ENCODE measurements at places on chromosomes 11 and 22.

DNA sequence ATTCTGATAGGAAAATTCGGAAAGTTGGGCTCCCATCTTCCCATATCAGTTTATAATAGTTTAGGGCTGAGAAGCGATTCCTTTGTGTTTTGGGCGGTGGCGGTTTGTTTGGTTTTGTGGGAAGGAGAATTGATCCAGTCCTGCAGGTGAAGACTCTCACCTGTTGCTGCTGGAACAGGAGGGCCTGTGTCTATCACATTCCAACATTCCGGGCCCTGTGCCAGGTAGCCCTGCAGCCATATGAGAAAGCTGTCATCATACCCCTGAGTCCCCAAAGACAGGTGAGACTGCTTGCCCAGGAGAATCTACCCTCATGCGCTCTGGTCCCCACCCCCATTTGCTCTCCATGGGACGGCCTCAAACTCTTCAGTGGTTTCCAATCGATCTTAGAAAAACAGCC lies 62.1 kb downstream of the TRAF6 start:
- no peak for DNase-seq

- no peak for DNase-seq
Measured at GRCh38 chr11:17638311-17638710, 81.1 kb upstream of the MYOD1 start.

GRCh38 chr11:112961146-112961668 lies at the start of gene NCAM1:
TSS of gene NCAM1 (plus strand) at chr11:112961420.
- DNase-seq: no peak

- DNase-seq: no peak
Measured at GRCh38 chr11:62854013-62854824, 14.8 kb upstream of the WDR74 start.

GRCh38 chr11:3205261-3206155 lies 13.1 kb downstream of the MRGPRG start:
- DNase-seq: no peak

- no peak for DNase-seq
Measured at GRCh38 chr22:17315310-17315709, 54.0 kb upstream of the CECR2 start.

DNA sequence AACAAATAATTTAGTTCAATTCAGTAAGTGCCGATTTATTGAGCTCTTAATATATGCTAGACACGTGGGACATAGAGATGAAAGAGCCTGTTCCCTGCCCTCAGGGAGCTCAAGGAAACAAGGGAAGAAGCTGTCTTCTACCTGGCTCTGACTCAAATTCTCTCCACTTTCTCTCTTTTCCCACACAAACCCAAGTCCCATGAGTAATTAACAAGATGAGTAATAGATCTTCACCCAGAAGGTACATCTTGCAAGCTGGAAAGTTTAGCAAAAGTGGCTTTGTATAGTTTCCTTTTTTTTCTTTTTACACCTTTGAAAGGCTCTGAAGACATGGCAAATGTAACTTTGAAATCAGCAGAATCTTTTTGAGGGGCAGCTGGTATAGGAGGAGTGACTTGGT lies 48.2 kb upstream of the CHST1 start:
- DNase-seq: no peak
